ENCODE measurements at places on chromosomes 2 and 18. TPM values are rescaled to one million over a fixed set of nuclear protein-coding genes. Genes with fewer than 3 reads are reported as not detected.

Gene TRIB2
- 12.7 TPM for total RNA-seq

Gene ALPP
- total RNA-seq = not detected

Gene CETN1
- not detected for total RNA-seq

Gene IL1RN
- total RNA-seq = not detected

Gene SULT1C4
- total RNA-seq = 27.0 TPM

Gene MC4R
- total RNA-seq = not detected

Gene ZNF513
- total RNA-seq = 5.8 TPM

Gene PCGF1
- total RNA-seq = 17.2 TPM

Gene SEPTIN10
- 93.5 TPM for total RNA-seq

Gene ATP6V1B1
- total RNA-seq = 0.15 TPM

Gene PARD3B
- total RNA-seq = 5.8 TPM

Gene CXCR1
- not detected for total RNA-seq

Gene GCG
- total RNA-seq = not detected

Gene HES6
- total RNA-seq = 8.8 TPM

Gene KLF11
- 4.7 TPM for total RNA-seq

Gene MOB4
- 29.6 TPM for total RNA-seq

Gene PCARE
- total RNA-seq = not detected

Gene ALLC
- not detected for total RNA-seq

Gene HOXD9
- total RNA-seq = 1.3 TPM

Gene ACTG2
- total RNA-seq = 0.32 TPM

Gene GPR45
- total RNA-seq = not detected

Gene DSG1
- not detected for total RNA-seq

Gene G6PC2
- not detected for total RNA-seq

Gene OTOS
- total RNA-seq = not detected

Gene PTPRN
- under 0.01 TPM for total RNA-seq

Gene ZDBF2
- 11.4 TPM for total RNA-seq

Gene HOXD13
- total RNA-seq = not detected

Gene REG3A
- total RNA-seq = not detected

Gene TUBA4B
- total RNA-seq = not detected

Gene C2orf15
- total RNA-seq = not detected

Gene DCC
- total RNA-seq = under 0.01 TPM

Gene ADAM23
- 9.6 TPM for total RNA-seq

Gene IL1R2
- total RNA-seq = 0.46 TPM

Gene SCG2
- 0.15 TPM for total RNA-seq

Gene ERFE
- total RNA-seq = 0.30 TPM

Gene TWIST2
- total RNA-seq = 0.91 TPM

Gene KIAA2012
- total RNA-seq = not detected

Gene DNAJC5G
- total RNA-seq = not detected

Gene ABHD1
- total RNA-seq = not detected

Gene FLACC1
- under 0.01 TPM for total RNA-seq

Gene EMILIN1
- 1.9 TPM for total RNA-seq

Gene KCNG2
- not detected for total RNA-seq
